Activated T-helper 9 cell treated with anti-CD3 and anti-CD28 coated beads, Interleukin-2, amount 50 U/mL, for 16 hours (primary cell): ENCODE measurements at places on chromosomes 12 and 14.

DNA sequence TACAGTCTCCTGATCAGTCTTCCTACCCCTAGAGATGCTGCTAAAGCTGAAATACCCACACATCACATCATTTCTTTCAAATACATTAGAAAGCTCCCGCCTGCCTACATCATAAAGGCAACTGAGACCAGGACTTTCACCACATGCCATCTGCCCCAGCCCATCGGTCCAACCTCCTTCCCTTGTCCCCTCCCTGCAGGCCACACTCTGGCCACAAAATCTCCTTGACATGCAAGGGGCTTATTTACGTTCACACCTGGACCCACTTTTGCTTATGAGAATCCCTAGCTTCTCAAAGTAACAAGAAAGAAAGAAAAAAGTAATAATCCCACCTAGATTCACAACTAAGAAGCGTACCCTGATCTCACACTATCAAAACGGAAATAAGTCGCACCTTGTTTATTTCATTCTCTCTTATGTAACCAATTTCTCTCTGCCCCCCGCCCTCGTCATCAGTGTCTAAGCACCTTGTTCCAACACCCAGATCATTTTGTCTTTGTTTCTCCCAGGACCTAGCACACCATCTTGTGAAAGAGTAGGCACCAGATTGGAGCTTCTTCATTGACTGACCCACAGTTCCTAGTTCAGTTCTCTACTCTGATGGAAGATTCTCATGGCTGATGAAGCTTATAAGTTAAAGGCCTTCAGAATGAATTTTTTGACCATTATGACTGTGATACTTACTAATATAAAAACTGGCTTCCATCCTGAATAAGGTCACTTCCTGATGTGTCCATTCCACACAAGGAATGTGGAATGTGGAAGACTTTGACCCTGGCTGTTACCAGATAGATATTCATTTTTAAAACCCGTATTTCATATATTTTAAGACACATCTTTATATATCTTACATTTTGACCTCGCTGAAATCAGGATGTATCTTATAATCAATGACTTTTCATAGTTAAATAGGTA lies 7.7 kb downstream of the WSB2 start:
- DNase-seq, result no peak

DNA sequence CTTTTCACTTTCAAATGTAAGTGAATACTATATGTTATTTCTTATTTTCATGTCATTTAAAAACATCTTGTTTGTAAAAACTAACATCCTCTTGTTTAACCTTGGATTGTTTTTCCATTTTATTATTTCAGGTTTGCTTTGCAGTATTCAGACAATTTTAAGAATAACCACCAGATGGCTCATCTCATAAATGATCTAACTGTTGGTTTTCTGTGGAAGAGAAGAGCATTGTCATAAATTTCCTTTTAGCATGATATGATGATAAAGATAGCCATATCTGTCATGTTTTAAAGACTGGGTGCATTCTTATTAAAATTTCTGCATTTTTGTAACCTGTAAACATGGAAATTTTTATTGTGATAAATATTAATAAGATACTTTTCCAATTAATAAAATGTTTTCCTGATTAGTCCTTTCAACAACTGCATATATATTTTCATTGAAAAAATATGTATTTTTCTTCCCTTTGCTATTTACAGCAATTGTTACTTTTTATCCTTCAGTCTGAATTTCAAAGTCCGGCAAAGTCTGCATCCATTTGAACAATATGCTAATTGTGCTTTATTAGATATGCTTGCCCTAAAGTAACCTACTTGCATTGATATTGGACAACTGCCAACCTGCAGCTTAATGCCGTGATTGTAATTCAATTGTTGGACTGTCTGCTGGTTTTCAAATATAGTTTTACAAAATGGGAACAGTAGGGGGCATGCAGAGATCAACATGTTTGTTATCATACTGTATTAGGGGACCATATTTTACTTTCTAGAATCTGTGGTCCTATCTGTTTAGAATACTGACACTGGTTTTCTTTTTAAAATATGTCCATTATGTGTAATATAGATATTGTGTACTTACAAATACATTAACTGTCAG lies 163.4 kb downstream of the GARIN6 start:
- DNase-seq, result no peak

- DNase-seq, result no peak
Observed at GRCh38 chr12:50936821-50937530, 15.4 kb upstream of the HIGD1C start.

- no peak for DNase-seq
Observed at GRCh38 chr14:41606532-41607303, at the start of gene LRFN5. LRFN5 (plus strand) TSS chr14:41606876.

DNA sequence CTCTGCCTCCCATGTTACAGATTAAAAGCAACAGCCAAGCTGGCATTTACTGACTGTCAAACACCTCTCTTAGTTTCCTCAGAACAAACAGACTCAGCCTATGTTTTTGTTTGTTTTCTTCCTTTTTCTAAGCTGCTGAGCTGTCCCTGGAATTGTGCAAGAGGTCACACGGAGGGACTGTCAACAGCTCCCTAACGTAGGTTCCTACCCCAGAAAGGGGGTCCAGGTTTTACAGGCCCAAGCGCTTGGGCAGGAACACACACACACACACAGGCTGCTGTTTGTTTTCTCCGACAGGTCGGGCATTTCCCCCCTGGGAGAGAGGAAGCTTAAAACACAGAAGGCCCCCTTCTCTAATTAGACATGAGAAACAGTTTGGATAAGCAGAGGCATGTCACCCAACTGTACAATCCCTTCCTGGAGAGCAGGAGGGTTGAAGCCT lies 739.6 kb upstream of the TBX3 start:
- no peak for DNase-seq

GRCh38 chr12:4856596-4856995 lies 53.1 kb upstream of the KCNA1 start:
- no peak for DNase-seq

DNA sequence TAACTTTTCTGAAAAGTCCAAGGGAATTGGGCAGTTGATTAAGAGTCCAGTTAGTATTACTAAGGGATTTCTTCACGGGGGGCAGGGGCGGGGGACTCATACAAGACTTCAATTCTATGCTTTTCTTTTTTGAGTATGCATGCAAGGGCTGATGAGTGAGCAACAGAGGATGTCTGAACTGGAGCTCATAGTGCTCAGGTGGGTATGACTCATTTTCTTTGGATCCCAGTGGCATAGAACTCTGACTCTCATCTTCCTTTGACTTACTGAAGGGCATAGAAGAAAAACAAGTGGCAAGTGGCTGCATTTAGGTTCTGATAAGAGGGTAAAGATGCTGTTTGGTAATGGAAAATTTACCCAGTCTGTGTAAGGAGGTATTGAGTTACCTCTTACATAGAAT lies 749.2 kb downstream of the NOVA1 start:
- DNase-seq, result no peak

DNA sequence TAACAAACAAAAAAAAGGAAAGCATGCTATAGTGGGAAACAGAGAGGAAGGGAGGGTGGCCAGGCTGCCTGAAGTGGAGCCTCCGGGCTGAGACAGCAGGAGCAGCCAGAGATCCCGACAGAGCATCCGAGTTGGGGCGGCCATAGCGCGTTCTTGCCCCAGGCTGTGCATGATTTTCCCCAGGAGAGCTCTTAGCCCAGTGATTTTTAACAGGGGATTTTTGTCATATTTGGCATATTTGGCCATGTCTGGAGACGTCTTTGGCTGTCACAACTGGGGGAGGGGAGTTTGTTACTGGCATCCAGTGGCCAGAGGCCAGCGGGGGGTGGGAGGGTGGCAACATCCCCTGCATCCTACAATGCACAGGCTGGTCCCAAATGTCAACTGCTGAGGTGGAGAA lies 23.6 kb downstream of the BDKRB1 start:
- no peak for DNase-seq

DNA sequence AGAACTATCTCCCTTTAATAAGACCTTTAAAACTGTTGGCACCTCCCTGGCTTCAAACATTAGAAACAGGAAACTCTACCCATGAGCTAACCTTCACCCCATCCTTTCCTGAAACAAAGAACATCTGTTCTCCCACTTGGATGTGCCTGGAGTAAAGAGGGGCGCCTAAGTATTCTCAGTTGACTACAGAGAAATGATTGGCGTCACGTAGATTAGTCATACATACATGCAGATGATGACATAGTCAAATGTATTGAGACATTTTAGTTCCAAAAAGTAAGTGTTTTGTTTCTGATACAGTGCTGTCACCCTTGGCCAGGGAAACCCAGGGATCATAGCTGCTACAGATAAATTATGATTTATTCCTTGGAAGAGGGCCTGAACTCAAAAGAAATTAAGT lies 260.0 kb upstream of the PLEKHG7 start:
- DNase-seq, result no peak

GRCh38 chr12:1851151-1851701 lies 30.9 kb downstream of the LRTM2 start:
- DNase-seq, result no peak

GRCh38 chr14:31204593-31205534 lies 2.7 kb downstream of the HECTD1 start:
- no peak for DNase-seq

DNA sequence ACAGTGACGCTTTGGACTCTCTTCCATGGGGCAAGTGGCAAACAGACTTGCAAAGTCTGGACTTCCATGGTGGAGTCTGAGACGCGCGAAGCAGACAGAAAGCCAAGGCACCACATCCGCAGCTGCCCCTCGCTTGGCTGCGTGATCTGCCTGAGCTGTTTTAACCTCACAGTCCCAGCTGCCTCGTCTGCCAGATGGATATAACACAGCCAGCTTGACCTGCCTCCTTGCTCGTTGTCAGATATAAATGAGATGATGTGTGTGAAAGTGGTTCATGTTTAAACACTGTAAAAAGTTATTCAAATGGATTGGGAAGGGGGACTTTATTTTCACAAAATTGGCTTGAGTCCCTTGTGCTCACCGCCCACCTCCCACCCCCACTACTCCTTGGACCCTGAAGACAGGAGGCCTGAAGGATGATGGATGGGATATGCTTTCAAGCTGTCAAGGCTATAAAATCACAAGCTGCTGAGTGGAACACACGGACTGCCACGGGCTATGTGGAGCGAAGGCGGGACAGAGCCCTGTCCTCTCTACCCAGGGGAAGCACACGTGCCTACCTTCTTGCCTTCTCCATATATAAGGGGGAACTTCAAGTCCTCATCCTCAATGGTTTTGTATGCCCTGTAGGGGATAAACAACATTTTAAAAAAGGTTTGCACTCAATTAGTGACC lies 226.9 kb downstream of the MON2 start:
- DNase-seq, result no peak

- DNase-seq, result no peak
Observed at GRCh38 chr12:47021298-47021697, 58.1 kb upstream of the PCED1B start.

GRCh38 chr12:124323771-124324530 lies 29.1 kb downstream of the RFLNA start:
- no peak for DNase-seq

DNA sequence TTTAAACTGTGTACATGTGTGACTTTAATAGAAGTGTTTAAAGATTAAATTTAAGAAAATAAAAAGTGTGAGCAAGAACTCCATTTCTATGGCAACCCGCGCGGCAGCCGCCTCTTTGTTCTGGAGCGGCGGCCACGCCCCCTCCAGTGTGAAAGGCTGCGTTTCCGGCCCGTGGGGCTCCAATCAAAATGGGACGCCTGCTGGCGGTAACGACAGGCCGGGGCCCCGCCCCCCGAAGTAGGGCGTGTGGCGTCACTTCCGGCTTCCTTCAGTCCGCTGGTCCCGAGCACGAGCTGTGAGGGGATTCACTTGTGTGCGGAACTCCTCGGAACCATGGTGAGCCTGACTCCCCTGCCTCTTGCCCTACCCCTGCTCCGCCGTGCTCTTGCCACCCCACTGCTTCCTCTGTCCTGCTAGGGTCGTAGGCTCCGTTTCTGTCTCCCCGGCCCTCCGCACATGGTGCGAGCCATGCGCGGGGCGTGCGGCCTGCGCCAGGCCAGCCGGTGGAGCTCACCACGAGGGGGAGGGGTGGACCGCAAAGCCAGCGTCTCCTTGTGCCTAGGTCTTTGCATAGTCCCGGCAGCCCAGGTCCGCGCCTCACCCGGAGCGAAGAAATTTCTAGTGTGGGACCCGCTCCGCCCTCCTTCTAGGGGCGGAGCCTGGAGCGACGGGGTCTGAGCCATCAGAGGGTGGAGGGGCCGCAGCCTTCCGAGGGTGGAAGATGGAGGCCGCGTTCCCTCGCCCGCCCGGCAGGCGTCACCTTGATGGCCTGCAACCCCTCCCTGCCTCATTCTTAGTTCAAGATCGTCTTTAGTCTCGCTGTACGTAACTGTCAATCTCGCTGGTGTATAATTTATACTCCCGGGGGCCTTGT lies at the start of gene CCT2:
TSS of gene CCT2 (plus strand) at position 271 of the 874 bp plus-strand sequence. CDS start at position 334, 63 bp downstream.
- DNase-seq, result peak; percentile 96

GRCh38 chr14:87066221-87066817 lies 926.7 kb downstream of the GALC start:
- DNase-seq, result no peak
